Activated T-helper 1 cell treated with Interleukin-2 at 50 U/mL for 16 hours (primary cell): ENCODE measurements at places on chromosomes 7 and 10.
A peak's percentile ranks its signal among the peaks of the same experiment; 100 is the strongest.

- no peak for DNase-seq
Observed at GRCh38 chr7:131021460-131021859, 287.5 kb upstream of the KLF14 start.

- DNase-seq: no peak
Observed at GRCh38 chr7:55502858-55503440, 69.4 kb downstream of the VOPP1 start.

DNA sequence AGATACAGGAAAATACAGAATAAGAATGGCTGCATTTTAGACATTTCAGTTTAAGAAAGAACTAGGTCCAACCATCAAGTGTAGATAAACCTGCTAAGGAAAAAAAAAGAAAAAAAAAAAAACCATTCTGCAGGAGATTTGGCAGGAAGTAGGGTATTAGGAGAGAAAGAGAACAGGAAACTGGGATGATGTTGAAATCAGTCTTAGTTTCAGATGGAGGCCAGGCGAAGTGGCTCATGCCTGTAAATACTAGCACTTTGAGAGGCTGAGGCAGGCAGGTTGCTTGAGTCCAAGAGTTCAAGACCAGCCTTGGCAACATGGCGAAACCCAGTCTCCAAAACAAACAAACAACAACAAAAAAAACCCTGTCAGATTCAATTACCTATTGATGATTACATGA lies 120.2 kb downstream of the RAB11FIP2 start:
- no peak for DNase-seq

- DNase-seq: no peak
Observed at GRCh38 chr7:100575206-100575631, 1.5 kb upstream of the SAP25 start.

DNA sequence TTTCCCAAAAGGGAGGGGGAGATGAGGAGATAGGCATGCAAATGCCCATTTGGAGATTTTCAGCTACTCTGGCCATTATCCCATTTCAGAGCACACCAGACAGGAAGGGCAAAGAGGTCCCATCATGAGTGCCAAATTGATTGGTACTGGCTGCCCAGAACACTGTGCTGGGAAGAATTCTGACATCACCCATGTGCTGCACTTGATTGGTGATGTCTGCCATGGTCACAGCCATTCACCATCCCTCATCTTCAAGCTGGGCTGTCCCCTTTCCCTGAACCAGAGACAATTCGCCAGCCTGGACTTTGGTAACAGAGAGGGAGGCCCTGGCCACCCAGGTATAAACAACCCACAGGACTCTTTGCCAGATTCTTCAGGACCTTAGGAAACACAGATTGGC lies 23.2 kb upstream of the RADIL start:
- no peak for DNase-seq

GRCh38 chr10:4127518-4128315 lies 342.7 kb upstream of the KLF6 start:
- no peak for DNase-seq

GRCh38 chr10:23540401-23541030 lies 101.6 kb downstream of the OTUD1 start:
- no peak for DNase-seq

- no peak for DNase-seq
Observed at GRCh38 chr10:36181426-36182178, 539.5 kb upstream of the FZD8 start.

DNA sequence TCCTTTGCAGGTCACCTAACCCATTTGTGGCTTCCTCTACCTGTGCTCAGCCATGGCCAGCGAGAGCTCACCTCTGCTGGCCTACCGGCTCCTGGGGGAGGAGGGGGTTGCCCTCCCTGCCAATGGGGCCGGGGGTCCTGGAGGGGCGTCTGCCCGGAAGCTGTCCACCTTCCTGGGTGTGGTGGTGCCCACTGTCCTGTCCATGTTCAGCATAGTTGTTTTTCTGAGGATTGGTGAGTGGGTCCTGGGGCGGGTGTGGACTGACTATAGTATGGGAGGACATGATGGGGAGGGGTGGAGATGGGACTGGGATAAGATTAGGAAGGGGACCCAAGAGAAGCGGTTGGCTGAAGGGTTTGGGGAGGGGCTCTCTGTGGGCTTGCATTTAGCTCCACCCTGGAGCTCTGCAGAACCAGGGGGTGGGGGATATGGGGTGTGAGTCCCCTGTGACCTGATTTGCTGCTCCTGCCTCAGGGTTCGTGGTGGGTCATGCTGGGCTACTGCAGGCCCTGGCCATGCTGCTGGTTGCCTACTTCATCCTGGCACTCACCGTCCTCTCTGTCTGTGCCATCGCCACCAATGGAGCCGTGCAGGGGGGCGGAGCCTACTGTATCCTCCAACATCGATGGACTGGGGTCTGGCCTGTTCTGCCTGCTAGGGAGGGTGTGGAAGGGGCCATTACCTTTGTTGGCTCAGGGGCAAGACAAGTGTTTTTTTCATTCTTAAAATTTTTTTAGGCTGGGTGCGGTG lies 1.8 kb downstream of the SLC12A9 start:
- no peak for DNase-seq

DNA sequence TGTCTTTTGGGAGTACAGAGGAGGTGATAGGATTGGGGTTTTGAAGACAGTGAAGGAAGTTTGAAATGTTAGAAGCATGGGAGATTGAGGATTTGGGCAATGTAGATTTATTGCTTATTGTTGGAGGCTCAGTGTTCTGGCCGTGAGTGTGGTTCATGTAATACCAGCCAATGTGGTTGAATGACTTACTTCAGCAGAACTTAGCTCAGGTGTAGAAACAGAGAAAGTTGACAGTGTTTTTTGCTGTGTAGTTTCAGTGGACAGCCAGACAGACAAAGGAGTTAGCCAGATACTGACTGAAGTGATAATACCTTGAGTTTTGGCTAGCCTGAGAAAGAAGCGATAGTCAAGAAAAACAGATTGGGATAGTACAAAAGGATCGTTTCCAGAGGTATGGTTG lies 88.5 kb downstream of the AHCYL2 start:
- no peak for DNase-seq

GRCh38 chr10:126849646-126850045 lies 55.6 kb upstream of the DOCK1 start:
- DNase-seq: no peak

- no peak for DNase-seq
Observed at GRCh38 chr10:20088061-20088701, 271.9 kb downstream of the PLXDC2 start.

DNA sequence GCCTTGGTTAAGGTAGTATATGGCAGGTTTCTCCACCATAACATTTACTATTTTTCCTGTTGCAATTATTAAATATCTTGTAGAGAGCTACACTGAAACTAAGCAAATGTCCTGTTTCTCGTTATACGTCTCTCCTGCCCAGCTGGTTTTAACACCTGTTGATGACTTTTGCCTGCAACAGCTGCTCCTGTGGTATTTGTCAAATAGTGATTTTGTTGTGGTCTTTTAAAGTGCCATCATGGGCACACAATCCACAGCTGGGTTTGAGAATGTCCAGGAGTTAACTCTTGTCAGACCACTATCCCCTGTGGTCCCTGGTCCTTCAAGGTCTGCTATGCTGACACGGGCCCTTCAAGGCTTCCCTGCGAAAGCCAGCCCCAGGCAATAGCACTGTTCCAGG lies 24.9 kb upstream of the SEC61G start:
- no peak for DNase-seq

GRCh38 chr7:141568227-141568626 lies 17.0 kb downstream of the AGK start:
- DNase-seq: no peak

- no peak for DNase-seq
Observed at GRCh38 chr7:24366876-24367275, 82.9 kb downstream of the NPY start.

GRCh38 chr7:135714534-135715009 lies 13.4 kb downstream of the SLC13A4 start:
- no peak for DNase-seq

DNA sequence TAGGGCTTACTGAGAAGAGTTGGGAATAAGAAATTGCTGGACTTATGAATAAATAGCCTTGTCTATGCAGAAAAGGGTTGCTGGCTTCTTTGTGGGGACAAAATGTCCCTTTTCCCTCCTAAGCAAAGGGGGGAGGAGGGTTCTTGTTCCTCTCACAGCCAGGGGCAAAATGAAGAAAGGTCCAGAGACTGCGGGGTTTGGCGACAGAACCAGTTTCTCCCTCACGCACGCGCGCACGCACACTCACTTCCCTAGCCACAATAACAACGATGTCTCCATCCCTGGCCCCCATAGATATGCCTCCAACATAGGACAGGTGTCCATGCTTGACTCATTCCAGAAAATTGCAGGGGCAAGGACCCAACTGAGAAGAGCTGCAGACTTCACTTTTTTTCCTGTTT lies 3.3 kb downstream of the ZMIZ1 start:
- DNase-seq: no peak

- DNase-seq: no peak
Observed at GRCh38 chr10:58754469-58755339, 242.0 kb downstream of the BICC1 start.

DNA sequence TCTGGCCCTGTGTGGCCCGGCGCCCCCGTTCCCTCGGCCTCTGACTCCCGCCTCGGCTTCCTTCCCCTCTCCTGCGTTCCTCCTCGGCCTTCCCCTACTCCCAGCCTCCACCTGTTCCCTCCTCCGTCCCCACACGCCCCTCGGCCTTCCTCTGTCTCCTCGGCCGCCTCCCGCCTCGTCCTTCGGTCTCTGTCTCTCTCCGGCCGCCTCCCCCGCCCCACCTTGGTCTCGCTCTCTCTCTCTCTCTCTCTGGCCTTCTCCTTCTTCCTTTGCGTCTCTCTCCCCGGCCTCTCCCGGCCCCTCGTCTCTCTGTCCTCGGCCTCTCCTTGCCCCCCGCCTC lies 588 bp downstream of the GET4 start:
- no peak for DNase-seq

- DNase-seq: no peak
Observed at GRCh38 chr7:2037808-2038522, 194.8 kb downstream of the MAD1L1 start.

- DNase-seq: peak; percentile 33
Observed at GRCh38 chr10:100670828-100671479, 74.4 kb upstream of the PAX2 start.

- DNase-seq: peak; percentile 26
Observed at GRCh38 chr7:155206318-155207020, 91.2 kb upstream of the INSIG1 start.

GRCh38 chr7:12951397-12951801 lies 264.0 kb downstream of the ARL4A start:
- no peak for DNase-seq

- DNase-seq: no peak
Observed at GRCh38 chr7:94650147-94651051, 5.5 kb downstream of the SGCE start.

DNA sequence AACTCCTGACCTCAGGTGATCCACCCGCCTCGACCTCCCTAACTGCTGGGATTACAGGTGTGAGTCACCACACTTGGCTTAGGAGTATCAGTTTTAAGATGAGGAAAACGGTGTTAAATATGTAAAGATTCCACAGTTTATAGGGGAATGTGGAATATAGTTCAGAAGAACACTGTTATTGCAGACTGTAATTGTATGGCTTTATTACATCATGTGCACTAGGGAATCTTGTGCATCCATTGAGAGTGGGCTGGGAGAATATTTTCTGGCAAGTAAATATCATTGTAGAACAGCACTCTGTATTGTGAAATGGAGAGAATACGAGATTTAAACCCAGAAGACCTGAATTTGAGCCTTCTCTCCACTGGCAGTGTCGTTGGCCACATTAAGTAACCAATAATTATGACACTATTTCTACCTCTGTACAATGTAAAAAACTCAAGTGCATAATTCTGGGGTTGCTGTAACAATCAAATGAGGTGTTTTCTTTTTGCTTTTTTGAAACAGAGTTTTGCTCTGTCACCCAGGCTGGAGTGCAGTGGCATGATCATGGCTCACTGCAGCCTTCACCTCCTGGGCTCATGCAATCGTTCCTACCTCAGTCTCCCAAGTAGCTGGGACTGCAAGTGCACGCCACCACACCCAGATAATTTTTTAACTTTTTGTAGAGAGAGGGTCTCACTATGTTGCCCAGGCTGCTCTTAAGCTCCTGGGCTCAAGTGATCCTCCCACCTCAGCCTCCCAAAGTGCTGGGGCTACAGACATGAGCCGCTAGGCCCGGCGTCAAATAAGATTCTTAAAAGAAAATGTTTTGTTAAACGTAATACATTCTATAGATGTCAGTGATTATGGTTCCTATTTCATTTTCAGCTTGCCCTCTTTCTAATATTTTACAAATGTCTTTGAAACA lies 12.0 kb upstream of the PARD3 start:
- DNase-seq: no peak

GRCh38 chr10:43374194-43374593 lies 2.8 kb downstream of the FXYD4 start:
- DNase-seq: no peak

DNA sequence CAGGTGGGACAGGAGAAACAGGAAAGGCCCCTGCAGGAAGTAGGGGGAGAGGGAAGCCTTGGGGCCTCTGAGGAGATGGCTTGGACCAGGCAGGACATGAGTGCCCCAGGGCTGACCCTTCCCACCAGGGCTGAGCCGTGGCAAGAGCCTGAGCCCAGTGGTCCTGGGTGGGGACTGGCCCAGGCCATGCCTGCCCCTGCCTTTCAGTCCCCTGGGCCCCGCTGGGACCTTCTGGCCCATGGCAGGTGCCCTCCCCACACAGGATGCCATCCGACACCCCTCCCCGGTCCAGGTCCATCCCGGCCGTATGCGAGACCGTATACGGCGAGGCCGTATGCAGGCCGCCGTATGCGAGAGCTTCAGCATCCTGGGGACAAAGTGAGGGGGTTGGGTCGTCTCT lies 2.0 kb downstream of the GRIFIN start:
- no peak for DNase-seq

DNA sequence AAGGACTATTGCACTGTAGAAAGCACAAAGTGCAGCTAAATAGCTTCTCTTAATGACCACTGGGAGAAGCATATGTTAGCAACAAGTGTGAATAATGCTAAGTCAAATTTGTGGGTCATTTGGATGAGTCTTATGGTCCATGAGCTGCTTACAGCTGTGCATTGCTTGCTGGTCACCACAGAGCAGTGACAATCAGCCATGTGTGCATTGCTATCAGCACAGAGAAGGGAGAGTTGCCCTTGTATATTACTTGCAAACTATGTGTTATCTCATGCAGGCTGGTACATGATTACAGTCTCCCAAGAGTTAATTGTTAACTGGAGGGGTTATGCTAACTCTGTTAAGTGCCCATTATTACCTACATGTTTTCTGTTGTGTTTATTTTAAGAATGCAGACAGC lies 25.7 kb downstream of the MRPS33 start:
- no peak for DNase-seq

DNA sequence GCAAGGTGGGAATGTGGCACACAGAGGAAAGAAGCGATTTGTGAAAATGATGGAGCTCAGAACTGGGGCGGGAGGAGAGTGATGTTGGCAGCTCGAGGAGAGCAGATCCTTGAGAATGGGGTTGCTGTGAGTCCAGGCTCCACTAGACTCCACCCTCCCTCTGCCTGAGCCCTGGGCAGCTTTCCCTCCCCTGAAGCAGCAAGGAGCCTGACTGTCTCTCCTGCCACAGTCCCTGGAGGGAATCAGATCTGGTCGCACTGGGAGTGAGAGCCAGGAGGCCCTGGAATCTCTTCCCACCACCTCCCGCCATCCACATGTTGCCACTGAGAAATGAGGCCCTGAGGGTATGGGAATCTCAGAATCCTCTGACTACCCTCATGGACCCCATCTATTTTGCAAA lies 362.7 kb downstream of the PLXNA4 start:
- no peak for DNase-seq
